ENCODE measurements at places on chromosomes 1 and 21. TPM values are rescaled to one million over a fixed set of nuclear protein-coding genes. Genes with fewer than 3 reads are reported as not detected.

DNA sequence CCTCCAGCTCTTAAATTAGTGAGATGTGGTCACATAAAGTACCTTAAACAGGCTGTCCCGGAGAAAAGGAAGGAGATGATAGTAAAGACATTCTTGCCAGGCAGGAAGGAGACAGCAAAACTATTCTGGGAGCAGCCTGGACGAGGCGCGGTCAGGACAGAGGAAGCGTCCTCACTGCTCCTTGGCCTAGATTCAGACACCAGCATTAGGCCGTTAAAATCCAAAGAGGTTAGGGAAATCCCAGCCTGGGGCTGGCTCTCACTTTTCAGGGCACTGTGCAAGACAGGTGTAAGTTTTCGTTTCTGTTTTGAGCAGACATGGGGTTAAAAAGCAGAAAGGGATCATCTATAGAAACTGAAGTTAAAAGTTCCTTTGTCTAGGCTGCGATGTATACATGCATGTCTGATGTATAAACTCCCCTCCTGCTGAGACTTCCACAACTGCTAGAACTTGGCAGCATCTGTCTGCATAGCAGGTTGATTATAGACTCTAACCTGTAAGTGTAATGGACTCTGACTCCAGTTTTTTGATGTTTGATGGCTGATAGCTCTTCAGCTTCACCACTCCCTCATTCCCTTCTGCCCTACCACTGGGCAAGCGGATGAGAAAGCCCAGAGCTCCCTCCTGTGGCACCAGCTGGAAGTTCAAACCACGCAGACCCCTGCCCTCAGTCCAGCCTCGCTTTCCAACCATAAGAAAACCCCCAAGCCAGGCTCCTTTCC lies 21.5 kb downstream of the STPG1 start:
- DNase-seq, result peak; percentile 65

DNA sequence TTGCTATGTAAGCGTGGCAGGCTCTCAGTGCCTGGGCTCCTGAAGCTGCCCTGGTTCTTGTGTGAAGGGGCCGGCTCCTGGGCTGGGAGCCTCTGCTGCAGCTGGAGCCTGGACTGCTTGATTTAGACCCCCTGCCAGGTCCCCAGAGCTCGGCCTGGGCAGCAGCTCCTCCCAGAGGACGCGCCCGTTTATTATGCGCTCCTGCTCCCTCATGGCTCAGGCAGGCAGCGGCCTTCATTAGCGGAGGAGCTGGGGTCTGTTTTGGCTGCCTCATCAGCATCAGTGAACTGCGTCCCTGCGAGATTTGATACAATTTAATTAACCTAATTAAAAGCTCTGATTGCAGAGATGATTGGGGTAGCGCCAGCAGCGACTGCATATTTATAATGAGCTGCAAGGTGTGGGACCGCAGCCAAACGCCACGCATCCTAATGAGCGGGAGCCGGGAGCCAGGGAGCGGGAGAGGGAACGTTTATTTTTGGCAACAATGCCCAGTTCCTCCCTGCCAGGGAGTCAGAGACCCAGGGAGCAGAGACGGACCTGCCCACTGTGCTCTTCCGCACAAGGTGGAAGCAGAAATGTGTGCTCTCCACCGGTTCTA lies 16.6 kb downstream of the UTP11 start:
- no peak for DNase-seq

DNA sequence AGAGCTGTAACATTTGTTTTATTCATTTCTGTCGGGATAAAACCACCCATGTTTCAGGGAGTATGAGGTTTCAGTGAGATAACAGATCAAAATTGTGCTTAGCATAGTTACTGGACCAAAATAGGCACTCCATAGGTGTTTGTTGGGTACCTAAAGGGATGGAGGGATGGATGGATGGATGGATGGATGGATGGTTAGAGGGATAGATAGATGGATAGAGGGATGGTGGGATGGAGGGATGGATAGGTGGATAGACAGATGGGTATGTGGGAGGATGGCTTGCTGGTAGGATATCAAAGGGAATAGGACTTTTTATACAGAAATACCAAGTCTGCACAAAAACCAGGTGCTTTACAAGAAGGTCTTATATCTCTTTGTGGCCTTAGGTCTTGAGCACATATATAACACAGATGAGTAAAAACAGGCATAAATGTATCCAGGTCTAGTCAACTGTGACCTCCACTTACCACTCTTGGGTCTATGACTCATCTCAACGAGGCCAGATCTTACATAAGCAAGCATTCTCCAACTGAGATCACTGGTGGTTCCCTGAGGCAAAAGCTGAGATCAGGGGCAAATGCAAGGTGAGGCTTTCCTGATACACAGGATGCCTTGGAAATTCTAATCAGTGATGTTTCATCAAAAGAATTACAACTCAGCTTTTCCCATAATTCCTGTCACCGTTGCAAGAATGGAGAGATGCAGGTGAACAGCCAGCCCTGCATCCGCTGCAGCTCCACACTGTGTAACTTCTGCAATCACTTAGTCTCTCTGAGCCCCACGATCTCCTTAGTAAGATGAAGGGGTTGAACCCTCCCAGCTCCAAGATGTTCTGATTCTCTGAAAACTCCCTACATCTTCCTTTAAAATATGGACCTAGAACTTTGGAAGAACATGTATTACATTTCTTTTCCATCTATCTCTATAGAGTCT lies 32.0 kb downstream of the PTAFR start:
- peak; percentile 36 for DNase-seq

- no peak for DNase-seq
Measured at GRCh38 chr1:26349188-26349876, 4.6 kb downstream of the CRYBG2 start.

DNA sequence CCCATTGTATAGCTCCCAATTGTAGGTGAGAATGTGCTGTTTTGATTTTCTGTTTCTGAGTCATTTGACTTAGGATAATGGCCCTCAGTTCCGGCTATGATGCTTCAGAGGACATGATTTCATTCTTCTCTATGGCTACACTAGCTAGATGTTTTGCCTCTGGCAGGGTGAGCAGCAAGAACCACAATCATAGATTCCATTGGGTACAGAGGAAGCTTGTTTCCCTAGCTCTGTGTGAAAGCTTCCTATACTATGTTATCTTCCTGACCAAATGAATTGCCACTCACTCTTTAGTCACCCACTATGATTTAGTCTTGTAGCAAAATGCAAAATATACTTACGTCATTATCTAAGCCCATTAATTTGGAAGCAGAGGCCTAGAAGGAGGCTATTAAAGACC lies 616.3 kb downstream of the PLA2G4A start:
- no peak for DNase-seq

GRCh38 chr1:46455951-46456350 lies 33.7 kb upstream of the DMBX1 start:
- no peak for DNase-seq

- no peak for DNase-seq
Measured at GRCh38 chr1:229889031-229889517, 178.0 kb upstream of the GALNT2 start.

- DNase-seq, result no peak
Measured at GRCh38 chr21:26140926-26141325, 29.6 kb downstream of the APP start.

DNA sequence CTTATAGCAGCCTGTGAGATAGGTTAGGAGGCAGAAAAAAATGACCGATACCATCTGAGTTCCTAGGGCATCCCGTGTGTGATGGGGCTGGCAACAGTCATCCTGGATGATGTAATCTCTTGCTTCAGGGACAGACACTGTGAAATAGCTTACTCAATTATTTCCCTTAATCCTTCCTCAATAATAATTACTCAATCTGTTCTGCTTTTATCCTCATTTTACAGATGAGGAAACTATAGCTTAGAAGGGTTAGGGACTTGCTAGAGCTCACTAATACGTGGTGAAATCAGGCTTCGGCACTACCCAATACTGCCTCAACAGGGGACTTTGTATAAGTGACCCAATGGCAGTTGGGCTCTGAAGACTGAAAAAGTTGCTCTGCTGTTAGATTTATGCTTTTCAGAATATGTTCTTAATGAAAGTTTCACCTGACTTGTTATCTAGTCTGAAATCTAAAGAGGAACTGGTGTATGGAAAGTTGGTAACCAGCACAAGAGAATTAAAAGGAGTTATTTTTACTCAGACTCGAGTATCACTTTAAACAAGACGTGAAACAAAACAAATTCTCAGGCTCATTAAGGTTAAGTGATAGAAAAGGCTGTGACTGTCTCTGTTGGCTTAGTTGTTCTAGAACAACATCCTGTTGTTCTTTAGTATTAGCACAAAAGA lies 14.4 kb downstream of the CD55 start:
- DNase-seq, result no peak

GRCh38 chr1:112439592-112439991 lies 43.6 kb downstream of the CTTNBP2NL start:
- no peak for DNase-seq

GRCh38 chr1:172185211-172185610 lies 235.3 kb upstream of the C1orf105 start:
- no peak for DNase-seq

DNA sequence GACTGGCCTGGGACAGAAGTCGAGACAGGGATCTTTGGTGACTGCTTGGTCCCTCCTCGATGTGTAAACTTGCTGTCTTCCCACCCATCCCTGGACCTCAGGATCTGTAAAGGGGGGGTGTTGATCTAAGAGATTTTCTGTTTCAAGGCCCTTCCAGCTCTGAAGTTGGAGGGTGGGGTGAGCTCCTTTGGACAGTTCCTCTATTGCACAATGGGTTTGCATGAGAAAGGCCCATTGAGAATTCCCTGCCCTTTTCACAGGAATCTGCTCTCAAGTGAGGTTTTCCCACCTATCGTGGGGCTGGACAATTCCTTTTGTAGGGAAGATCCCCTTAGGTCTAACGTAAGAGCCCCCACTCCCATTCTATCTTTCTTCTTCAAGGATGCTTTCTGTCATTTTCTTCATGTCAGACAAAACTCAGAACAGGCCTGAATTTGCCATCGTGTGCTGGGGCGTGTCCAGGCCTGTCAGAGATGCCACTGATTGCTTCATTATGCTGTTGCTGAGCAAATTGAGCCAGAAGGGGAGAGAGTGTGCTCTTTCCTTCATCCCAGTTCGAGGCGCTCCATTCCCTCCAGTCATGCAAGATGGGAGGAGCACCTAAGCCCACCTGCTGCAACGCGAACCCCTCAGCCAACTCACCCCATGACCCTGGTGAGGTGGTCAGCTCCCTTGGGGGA lies 149.9 kb upstream of the IGSF21 start:
- no peak for DNase-seq

GRCh38 chr1:6898974-6899539 lies 113.8 kb downstream of the CAMTA1 start:
- no peak for DNase-seq

GRCh38 chr1:87706203-87706602 lies 377.5 kb downstream of the LMO4 start:
- no peak for DNase-seq

DNA sequence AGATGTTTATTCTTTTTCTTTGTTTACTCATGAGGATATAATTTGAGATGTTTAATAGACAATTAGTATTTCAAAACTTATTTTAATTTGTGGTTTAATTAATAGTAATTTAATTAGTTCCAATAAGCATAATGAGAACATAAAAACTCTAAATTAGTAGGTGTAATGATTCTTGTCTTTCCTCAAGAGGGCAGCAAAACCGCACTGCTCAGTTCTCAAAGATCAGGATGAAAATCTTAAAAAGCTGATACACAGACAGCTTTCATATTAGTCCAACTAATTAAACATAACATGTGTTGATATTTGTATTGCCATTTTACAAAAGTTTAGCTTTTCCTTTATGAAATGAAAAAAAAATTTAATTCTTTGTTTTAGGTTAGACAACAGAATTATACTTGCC lies 106.7 kb upstream of the C21orf91 start:
- no peak for DNase-seq

GRCh38 chr21:33394260-33394659 lies 9.0 kb upstream of the IFNGR2 start:
- DNase-seq, result no peak

GRCh38 chr21:37200641-37201480 lies 66.3 kb downstream of the VPS26C start:
- DNase-seq, result no peak

GRCh38 chr1:39886757-39887231 lies 3.5 kb upstream of the TRIT1 start:
- DNase-seq, result no peak

GRCh38 chr1:15120251-15120945 lies 33.1 kb upstream of the TMEM51 start:
- no peak for DNase-seq

Gene CYP4A11
- total RNA-seq, result not detected

Gene NKAIN1
- 2.0 TPM for total RNA-seq

Gene PPM1J
- not detected for total RNA-seq

Gene DYNLT4
- total RNA-seq, result 1.8 TPM

Gene F5
- total RNA-seq, result 1.6 TPM

Gene CELA3A
- not detected for total RNA-seq

Gene SIM2
- not detected for total RNA-seq

Gene ACADM
- total RNA-seq, result 44.7 TPM

Gene CXADR
- 0.34 TPM for total RNA-seq

Gene ST6GALNAC5
- not detected for total RNA-seq

Data from activated CD8-positive, alpha-beta T cell treated with anti-CD3 and anti-CD28 coated beads, Interleukin-2, amount 10 ng/mL, durations not matched to agents 7 days and 5 days (primary cell).